ENCODE measurements at places on chromosomes 4 and X.

DNA sequence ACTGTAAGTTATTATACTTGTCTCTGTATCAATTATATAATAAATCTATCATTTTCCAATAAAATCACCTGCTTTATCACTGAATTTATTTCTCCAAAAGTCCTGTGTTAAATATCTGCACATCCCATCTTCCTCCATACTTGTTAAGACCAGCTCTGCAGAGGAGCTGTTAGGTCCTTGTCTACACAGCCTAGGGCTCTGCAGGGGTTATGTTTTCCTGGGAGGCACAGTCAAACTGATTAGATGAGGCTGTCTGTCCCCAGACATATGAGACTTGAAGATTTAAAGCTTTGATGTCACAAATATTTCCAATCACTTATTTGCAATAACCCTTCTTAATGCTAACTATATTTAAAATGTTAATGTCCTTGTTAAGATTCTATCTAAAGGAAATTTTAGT lies 446.8 kb downstream of the TRAM1L1 start:
- DNase-seq = no peak

GRCh38 chrX:10495677-10496076 lies 124.7 kb downstream of the MID1 start:
- no peak for DNase-seq

DNA sequence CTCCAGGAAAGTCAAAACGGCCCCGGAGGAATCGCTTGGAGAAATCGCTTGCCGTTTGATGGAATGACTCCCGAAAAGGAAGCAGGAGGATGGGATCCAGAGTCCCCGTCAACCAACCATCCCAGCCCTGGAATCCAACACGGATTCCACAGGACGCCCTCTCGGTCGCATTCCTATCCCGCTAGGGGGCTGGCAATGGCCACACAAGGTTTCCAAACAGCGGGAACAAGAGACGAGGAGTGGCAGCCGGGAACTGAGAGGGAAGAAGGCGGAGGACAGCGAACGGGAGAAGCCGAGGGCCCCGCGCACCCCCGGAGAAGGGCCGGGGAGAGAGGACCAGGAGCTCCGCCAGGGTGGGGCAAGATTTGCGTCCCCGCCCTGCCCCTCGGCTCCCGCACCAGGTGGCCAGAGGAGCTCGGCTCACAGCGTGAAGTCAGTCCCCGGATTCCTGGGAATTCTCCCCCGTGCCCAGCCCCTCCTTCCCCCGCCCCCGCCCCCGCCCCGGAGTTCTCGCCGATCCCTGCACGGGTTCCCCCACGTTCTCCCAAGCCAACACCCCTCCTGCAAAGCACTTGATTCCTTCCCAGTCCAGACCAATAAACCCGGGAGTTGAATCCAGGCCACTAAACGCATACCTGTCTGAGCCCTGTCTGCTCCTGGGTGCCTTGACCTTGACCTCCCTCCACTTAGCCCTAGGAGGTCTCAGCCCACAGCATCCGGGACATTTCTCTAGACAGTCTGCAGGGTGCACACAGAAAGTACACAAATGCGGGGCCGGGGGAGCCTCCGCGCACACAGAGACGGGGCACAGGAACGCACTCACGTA lies 1.4 kb downstream of the PDZD4 start:
- no peak for DNase-seq

GRCh38 chr4:148834804-148835631 lies 392.8 kb upstream of the NR3C2 start:
- DNase-seq = no peak

- DNase-seq = peak; percentile 8
Measured at GRCh38 chr4:22897520-22898108, 204.9 kb downstream of the GBA3 start.

GRCh38 chr4:14582677-14583076 lies 419.6 kb upstream of the CPEB2 start:
- no peak for DNase-seq

GRCh38 chrX:138875472-138875871 lies 164.0 kb upstream of the FGF13 start:
- no peak for DNase-seq

GRCh38 chrX:141960578-141960977 lies 56.9 kb downstream of the MAGEC1 start:
- DNase-seq = no peak

- DNase-seq = no peak
Measured at GRCh38 chr4:175614890-175615289, 197.2 kb downstream of the GPM6A start.

- no peak for DNase-seq
Measured at GRCh38 chr4:41865981-41866798, 69.0 kb upstream of the TMEM33 start.

- peak; percentile 13 for DNase-seq
Measured at GRCh38 chrX:39212456-39212855, 411.2 kb downstream of the MID1IP1 start.

- DNase-seq = no peak
Measured at GRCh38 chr4:865572-865971, 39.6 kb upstream of the CPLX1 start.

GRCh38 chrX:43005561-43005960 lies 227.6 kb upstream of the PPP1R2C start:
- DNase-seq = no peak

- DNase-seq = no peak
Measured at GRCh38 chr4:183287677-183288076, 32.4 kb downstream of the CLDN22 start.

DNA sequence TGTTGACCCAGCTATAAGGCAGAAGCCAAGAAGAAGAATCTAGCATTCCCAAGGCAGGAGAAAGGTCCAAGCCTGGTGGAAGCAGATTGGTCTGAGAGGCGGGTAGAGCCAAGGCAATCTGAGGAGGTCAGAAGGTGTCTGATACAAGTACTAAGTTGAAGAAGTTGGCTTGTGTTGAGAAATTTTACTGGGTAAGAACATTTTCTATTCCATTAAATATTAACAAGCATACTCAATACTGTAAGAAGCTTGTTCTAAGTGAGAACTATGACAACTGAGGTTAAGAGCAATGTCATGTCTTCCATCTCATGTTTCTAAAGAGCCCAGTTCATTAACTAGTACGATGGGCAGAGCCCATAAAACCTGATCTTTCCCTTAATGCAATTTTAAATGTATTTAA lies 75.0 kb downstream of the FAM13A start:
- no peak for DNase-seq

DNA sequence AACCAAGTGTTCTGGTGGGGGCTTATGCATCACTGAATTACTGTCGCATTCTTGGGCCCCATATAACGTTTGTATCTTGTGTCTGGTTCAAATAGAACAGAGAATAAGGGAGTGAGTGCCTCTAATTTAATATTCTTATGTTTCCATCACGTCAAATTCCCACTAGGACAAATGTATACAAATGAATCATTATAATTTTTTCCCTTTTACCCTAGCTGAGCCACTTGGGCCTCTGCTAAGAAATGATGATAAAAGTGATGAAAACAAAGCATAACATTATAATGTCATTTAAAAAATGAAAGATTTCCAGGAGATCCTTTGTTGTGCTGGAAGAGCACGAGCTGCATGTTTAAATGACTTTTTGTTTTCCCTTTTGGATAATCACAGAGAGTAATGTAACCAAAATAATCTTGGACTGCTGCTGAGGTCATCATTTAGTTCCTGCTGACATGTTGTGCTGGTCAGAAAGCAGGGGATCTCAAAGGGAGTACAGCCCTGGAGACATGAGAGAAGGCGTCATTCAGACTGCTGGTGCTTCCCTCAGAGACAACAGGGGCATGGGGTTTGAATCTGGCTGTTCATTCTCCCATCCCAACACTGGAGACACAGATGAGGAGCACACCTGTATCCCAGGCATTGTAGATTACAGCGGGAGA lies 105.1 kb upstream of the SCOC start:
- no peak for DNase-seq

GRCh38 chr4:140819610-140820009 lies 63.4 kb upstream of the TBC1D9 start:
- no peak for DNase-seq

DNA sequence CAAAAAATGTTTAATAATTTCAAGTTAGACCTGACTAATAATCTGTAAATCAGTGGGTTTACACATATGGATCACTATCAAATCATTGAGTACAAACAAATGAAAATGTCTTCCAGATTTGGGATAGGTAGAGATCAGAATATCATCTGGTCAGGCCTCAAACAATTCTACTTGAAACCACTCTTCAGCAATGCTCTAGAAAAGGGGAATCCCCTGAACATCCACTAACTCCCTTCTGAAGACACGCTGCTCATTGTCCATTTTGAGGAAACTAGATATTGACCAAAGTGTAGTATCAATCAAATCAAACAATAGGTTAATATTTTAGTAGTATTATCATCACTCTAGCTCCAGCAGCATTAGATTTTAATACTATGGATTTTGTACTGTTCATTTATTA lies 46.3 kb downstream of the SULT1E1 start:
- no peak for DNase-seq

DNA sequence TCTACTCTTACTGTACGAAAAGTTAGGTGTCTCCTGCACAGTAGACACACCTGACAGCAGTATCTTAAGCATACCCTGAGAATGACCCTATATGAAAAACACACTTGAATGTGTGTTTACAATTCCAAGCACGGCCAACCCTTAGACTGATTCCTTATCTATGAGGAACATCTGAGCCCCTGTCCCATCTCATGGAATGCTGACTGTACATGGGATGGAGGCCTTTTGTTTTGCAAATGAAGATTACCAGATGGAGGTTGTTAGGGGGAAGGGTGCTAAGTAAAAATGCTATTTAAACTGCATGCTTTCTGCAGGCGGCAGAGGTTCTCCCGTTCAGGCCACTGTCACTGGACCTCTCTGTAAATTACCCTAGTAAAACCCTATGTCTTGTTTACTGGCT lies 2.2 kb downstream of the PAQR3 start:
- no peak for DNase-seq

GRCh38 chr4:122764821-122765215 lies 32.3 kb downstream of the BBS12 start:
- no peak for DNase-seq

- no peak for DNase-seq
Measured at GRCh38 chr4:168549143-168549542, 52.3 kb downstream of the PALLD start.

DNA sequence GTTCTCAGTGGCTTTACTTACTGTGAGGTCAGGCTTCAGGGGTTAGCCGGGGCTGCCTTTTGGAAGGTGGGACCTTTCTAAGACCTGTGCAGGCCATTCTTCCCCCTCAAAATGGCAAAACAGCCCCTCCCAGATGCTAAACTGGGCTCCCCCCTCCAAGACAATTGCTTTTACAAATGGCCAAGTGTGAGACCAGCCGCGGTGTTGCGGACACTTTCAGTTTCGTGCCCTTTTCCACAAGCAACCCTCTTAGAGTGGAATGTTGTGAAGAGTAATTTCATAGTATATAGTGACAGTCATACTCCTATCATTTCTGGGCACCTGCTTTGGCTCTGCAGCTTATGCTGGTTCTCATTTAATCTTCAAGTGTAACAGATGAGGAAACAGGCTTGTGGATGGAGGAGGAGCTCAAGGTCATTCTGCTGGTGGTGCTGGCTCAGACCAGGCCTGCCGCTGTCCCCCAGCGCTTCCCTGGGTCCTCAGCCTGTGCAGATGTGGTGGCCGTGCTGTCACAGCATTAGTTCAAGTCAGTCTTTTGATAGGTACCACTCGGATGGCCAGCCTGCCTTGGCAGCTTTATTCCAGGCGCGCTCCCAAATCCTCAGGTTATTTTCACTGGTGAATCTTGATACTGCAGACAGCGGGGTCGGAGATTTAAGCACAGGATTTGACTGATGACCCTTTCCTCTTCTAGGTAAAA lies 55.0 kb upstream of the TADA2B start:
- DNase-seq = no peak

GRCh38 chr4:166014411-166014810 lies 141.4 kb downstream of the TLL1 start:
- DNase-seq = no peak

- DNase-seq = no peak
Measured at GRCh38 chr4:44670506-44671199, 7.6 kb upstream of the GUF1 start.

DNA sequence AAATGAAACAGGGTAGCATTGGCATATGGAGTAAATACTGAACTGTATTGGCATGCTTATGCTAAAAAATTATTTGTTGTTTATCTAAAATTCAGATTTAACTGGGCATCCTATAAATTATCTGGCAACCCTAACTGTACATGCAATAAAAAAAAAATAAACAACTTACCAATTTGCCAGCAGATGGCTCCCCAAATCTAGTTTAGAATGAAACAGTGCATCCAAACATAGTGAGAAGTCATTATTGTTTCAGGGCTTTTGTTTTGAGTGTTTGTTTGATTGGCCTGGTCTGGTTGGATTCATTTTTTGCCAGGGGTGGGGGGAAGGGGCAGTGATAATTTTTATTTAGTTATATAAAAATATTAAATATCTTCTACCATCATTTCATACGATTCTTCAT lies 12.8 kb upstream of the NSUN7 start:
- DNase-seq = no peak

DNA sequence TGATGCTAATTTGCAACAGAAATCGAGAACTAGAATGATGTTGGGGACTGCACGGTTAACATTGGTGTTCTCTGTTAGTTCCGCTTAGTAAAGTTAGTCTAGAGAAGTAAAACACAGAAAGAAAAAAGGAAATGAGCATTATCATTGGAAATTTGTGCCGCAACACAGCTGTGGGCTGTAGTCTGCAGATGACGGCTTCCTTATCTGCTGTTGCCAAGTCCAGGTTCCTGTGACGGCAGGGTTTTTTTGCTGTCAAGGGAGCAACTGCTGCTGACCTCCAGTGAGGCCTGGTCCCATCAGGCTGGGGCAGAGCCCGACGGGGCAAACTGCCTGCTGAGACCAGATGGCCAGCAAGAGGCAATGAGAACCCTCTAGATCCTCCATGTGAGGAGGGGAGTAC lies 38.9 kb upstream of the PHEX start:
- DNase-seq = no peak

GRCh38 chrX:71105628-71106027 lies 912 bp downstream of the CXorf65 start:
- DNase-seq = no peak

GRCh38 chrX:7503251-7503650 lies 339.7 kb upstream of the VCX start:
- DNase-seq = no peak

DNA sequence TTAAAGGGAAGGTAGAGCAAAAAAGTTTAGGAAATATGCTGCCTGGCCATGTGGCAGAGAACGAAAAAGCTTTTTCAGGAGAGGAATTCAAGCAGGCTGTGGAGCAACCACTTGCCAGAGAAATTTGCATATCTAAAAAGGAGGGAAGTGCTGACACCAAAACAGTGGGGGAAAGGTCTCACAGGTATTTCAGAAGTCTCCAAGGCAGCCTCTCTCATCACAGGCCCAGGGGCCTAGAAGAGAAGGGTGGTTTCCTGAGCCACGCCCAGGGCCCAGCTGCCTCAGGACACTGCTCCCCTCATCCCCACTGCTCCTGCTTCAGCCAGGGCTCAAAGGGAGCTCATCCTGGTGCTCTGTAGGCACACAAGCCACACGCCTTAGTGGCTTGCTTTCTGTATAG lies 29.9 kb upstream of the STS start:
- no peak for DNase-seq

GRCh38 chrX:147735364-147735763 lies 176.4 kb upstream of the FMR1 start:
- no peak for DNase-seq

Data from activated T-cell treated with anti-CD3 and anti-CD28 coated beads for 48 hours (primary cell).